ENCODE measurements at places on chromosomes 16 and 17.

- no peak for DNase-seq
These were observed 43.5 kb downstream of the AP2B1 start for GRCh38 chr17:35630530-35631148.

DNA sequence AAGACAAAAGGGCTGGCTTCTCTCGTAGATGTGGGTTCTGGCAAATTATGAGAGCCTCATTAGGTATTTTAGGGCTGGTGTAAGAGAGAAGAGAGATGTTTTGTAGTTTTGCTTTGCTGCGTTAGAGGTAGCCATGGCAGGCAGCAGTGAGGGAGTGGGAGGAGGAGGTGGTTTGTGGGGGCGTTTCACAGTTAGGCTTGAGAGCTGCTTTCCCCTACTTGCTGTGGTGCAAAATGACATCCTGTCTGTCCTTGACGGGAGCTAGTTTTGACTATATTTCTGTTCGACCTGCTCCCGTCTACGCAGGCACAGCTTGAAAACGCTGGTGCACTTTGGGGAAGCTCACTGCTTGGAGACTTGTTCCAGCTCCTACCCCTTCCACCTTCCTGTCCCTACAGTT, 75.5 kb downstream of the SLC5A11 start:
- DNase-seq: no peak

DNA sequence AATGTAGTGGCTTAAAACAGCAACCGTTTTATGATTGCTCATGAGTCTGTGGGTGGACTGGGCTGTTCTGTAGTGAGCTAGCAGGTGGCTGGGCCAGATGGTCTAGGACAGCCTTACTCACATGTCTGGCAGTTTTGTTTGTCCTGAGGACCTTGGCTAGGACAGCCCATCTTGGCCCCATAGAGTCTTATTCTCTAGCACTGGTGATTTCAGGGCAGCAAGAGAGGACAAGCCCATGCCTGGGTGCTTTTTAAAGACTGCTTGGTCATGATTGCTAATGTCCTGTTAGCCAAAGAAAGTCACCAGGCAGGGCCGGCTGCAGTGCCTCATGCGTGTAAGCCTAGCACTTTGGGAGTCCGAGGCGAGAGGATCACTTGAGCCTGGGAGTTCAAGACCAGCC, 139.8 kb downstream of the KATNIP start:
- no peak for DNase-seq

- no peak for DNase-seq
These were observed 79.9 kb downstream of the TMC6 start for GRCh38 chr17:78048346-78049292.

DNA sequence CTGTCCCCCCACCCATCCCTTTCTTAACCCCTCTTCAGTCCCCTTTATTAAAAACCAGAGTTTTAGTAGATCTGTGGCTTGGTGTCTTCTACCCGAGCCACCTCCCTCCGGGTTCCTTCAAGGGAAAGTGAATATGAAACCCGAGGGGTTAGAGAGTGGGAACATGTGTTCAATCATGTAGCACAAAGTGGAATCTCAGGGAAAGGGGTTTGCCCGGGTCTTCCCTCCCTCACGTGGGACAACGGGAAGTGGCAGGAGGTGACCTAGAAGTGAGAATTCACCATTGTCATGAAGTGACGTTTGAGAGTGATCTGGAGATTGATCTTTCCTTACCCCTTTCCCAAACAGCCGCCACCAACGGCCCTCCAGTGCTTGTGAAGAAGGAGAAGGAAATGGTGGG, 5.0 kb downstream of the RNF227 start:
- DNase-seq: no peak

DNA sequence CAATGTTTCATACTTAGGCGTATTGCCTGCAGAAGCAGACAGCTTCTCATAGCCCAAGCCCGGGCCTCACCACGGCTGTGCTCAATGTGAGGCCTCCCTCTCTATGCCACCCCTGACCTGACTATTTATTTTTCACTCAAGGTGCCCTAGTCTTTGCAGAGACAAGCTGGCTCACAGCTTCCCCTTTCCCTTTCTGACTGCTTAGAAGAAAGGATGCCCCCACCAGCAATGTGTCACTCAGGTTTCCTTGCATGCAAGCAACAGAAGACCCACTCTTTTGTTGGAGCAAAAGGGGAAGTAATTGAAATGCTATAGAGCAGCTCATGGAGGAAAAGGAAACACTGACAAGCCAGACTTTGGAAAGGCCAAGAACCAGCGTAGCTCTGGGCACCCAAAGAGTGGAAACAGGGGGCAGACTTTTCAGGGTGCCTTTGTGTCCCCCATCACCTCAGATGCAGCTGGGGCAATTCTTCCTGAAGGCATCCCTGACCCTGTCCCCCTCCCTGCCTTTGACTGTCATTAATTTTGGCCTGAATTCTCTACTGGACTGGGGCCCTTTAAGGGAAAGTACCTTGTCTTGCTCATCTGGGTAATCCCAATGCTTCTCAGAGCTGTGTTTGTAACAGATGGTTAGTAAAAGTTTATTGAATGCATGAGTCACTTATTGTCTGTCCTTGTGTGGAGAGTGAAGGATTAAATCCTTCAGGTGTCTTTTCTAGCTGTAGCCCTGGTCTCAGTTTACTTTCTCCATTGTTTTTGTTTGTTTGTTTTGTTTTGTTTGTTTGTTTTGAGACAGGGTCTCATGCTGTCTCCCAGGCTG, 17.8 kb downstream of the RGS9 start:
- DNase-seq: no peak

DNA sequence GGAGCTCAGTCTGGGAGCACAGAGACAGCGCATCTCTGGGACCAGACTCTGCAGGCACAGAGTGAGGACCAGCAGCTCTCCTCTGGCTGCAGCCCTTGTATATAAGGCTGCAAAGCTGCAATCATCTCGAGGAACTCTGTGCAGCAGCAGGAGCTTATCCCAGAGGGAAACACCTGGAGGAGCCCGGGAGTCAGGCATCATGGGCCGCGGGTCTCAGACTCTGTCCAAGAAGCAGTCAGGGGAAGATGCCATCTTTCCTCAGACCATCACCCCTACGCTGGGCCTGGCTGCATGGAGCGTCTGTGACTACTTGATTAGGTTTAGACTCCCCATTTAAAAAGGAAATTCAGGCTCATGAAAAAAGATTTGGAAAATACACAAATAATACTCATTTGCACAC, 122.0 kb downstream of the IRF8 start:
- DNase-seq: no peak

DNA sequence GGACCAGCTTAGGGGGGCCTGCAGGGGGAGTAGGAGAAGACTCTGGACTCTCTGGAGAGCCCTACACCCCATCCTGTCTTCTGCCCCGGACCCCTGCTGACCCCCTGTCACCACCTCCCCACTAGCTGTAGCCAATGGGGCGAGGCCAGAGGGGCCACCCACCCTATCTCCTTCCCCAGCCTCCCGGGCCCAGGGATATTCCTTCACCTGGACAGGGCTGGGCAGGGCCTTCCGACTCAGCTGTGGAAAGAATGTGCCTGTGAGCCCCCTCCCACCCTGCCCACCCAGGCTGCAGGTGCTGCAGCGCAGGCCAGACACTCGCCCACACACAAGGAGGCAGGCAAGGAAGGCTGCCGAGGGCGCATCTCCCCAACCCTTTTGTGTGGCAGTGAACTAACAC, 23.0 kb downstream of the TSPOAP1 start:
- DNase-seq: no peak

DNA sequence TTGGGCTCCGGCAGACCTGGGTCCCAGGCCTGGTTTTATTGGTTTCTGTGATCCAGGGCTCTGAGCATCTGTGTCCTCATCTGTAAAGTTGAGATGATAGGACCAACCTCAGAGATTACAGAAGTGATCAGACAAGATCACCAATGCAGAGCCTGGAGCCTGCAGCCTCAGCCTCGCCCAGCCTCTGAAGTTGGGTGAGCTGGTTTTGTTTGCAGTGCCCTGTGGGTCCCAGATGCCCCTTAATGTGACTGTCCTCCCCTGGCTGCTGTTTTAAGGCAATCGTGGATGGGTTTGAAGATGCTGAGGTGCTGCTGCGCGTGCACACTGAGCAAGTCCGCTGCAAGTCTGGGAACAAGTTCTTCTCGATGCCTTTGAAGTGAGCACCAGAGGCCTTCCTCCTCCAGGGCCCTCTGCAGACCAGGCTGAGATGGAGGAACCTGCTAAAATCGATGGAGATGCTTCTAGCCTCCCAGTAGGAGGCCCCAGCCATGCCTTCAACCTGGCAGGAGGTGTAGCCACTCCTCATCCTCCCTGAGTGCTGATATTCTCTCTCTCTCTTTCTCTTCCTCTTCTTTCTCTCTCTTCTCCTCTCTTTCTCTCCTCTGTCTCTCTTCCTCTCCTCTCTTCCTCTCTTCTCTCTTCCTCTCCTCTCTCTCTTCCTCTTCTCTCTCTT, 5.6 kb upstream of the MMP15 start:
- no peak for DNase-seq

- no peak for DNase-seq
These were observed 563.9 kb downstream of the TOX3 start for GRCh38 chr16:51982715-51983680.

- DNase-seq: no peak
These were observed 27.6 kb downstream of the SLC38A10 start for GRCh38 chr17:81267390-81268067.

DNA sequence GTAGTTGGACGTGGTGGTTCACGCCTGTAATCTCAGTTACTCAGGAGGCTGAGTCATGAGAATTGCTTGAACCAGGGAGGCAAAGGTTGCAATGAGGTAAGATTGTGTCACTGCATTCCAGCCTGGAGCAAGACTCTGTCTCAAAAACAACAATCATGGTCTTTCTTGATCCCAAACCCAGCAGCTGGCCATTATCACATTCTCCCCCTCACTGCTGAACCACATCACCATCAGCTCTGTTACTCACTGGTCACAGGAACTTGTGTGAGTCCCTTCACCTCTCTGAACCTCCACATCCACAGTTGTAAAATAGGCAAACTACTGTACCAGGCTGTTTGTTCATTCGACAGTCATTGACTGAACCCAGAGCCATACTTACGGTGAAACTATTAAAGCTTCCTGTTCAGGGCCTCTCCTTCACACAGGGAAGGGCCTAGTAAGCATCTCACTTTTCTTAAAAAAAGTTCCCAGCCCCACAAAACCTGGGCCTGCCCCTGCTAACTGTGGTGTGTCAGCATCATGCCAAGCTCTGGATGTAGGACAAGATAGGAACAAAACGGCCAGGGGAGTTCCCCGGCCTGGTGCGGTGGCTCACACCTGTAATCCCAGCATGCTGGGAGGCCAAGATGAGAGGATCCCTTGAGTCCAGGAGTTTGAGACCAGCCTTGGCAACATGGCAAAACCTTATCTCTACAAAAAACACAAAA, 104.7 kb downstream of the COPRS start:
- no peak for DNase-seq

- DNase-seq: no peak
These were observed 370.3 kb upstream of the TOM1L1 start for GRCh38 chr17:54530398-54530797.

DNA sequence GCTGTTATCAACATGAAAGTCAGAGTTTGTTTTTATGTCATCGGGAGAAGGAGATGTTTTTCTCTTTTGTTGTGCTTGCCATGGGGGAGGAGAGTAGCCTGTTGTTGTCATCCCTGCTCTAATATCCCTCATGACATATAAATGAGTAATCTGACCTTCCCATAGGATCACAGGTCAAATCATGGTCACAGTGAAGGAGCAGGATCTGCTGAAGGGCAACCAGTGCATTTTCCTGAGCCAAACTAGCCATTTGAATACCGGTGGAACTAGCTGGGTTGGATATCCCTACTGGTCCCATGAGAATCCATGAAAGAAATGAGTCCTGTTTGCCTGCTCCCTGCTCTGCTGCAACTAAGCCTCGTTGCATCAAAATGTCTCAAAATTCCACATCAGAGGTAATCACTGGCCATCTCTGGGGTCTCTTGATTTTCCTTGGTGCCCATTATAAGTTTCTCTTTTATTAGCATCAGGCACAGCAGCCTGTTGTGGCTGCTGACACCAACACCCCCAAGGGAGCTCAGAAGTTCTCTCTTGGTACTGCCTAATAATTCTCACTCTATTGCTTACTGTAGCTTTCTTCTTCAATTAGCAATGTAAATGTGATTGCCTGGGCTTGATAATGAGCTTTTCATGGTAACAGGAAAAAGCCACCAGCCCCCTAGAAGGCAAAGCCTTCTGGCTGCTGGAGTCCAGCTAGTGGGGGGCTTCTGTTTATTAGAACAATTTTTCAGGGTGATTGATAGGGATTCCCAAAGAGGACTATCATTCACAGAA, 211.4 kb upstream of the ERCC4 start:
- no peak for DNase-seq

DNA sequence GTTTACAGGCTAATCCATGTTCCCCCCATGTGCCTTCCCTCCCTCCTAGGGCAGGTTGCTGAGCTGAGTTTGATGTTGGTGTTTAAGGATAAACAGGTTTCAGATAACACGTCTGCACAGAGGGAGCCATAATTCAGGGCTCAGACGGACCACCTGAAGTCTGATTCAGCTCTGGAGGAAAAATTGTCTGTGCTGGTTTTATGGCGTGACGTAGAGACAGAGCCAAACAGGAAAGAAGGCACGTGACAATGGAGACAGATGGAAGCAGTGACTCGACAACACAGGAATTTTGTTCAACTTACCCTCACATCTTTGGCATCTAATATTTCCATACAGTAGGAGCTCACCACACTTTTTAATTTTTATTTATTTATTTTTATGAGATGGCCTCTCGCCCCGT, 10.7 kb upstream of the USP10 start:
- no peak for DNase-seq

- no peak for DNase-seq
These were observed 206.4 kb downstream of the KIF2B start for GRCh38 chr17:54028986-54029580.

GRCh38 chr17:35795007-35795870, at the start of gene MMP28:
TSS of gene MMP28 (minus strand) at chr17:35795641. CDS start at chr17:35795377, 264 bp downstream.
- DNase-seq: no peak

DNA sequence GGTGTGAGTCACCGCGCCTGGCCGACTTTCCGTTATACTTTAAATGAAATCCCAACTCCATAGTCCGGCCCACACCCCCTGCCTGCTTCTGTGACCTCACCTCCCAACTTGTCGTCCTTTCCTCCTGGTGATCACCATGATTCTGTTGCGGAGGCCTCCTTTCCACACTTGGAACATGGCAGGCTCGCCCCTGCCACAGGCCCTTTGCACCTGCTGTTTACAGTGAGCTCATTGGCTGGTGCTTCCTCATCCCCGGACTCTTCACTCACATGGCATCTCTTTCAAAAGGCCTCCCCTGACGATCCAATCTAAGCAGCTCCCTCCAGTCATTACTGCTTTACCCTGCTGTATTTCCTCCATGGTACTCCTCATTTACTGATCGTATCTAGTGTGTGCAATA, 64.6 kb downstream of the RAP1GAP2 start:
- no peak for DNase-seq

- no peak for DNase-seq
These were observed 338.7 kb downstream of the GRIN2A start for GRCh38 chr16:9843424-9844018.

GRCh38 chr16:89827383-89828198, 684 bp upstream of the SPIRE2 start:
- no peak for DNase-seq

GRCh38 chr17:59284317-59284716, 47.1 kb upstream of the YPEL2 start:
- DNase-seq: no peak

Measured in activated T-helper 1 cell treated with Interleukin-2 at 50 U/mL for 16 hours (primary cell).